Iris pigment epithelial cell (primary cell): ENCODE measurements at places on chromosomes 1 and 21.

GRCh38 chr21:41995577-41995976, 14.6 kb downstream of the ZBTB21 start:
- DNase-seq, result no peak

- DNase-seq, result no peak
Measured at GRCh38 chr1:47732489-47732888, 264.7 kb downstream of the TRABD2B start.

- DNase-seq, result no peak
Measured at GRCh38 chr1:234997896-234998741, 130.5 kb downstream of the TOMM20 start.

DNA sequence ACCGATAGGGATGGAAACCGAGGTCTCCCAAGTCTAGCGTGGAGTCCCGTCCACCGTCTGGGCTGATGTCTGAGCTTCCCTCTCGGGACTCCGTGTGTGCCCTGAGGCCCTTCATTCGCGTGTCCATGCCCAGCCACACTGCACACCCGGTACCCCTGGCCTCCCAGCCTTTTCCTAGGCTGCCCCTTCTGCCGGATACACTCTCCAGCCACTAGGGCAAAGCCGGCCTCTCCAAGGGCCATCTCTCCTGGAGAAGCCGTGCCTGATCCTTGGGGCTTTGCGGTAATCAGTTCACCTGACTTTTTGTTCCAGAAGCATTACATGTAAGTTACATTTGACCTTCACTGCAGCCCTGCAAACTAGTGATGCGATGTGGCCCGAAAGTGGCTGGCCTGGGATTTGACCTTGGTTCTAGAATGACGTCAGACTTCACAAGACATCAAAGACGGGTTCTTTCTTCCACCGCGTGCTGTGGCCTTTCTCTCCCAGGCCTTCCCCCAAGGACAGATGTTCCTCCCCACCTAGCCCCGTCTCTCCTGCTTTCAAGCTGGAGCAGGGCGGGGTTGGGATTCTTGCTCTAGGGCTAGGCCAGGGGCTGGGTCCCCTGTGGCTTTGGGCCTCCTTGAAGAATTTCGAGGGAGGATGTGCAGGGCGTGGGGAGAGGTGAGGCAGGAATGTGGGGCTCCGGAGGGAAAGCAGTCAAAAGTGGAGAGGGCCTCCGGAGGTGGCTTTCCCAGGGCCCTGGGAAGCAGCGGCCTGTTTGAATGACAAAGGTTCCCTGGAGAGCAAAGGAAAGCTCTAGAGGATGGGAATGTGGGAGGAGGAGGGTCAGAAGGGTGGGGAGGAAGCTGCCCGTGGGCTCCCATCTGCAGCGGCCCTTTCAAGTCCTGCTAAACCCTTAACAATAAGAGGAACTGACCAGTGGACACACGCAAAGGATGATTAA, 49.7 kb upstream of the SLC2A1 start:
- DNase-seq, result no peak

DNA sequence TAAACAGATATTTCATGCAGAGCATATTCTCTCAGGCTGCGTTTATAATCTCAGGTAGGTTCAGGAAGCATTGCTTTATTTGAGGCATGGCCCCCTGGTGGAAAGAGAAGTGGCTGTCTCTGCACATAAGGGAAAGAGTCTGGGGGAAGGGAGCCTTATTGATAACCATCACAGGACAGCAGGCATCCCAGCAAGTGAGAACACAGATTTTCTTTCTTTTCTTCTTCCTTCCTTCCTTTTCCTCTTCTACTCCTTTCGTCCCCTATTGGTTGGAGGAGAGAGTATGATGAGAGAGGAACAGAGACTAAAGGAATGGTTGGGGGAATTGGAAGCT, 21.9 kb downstream of the TSNAX start:
- DNase-seq, result peak; percentile 28

DNA sequence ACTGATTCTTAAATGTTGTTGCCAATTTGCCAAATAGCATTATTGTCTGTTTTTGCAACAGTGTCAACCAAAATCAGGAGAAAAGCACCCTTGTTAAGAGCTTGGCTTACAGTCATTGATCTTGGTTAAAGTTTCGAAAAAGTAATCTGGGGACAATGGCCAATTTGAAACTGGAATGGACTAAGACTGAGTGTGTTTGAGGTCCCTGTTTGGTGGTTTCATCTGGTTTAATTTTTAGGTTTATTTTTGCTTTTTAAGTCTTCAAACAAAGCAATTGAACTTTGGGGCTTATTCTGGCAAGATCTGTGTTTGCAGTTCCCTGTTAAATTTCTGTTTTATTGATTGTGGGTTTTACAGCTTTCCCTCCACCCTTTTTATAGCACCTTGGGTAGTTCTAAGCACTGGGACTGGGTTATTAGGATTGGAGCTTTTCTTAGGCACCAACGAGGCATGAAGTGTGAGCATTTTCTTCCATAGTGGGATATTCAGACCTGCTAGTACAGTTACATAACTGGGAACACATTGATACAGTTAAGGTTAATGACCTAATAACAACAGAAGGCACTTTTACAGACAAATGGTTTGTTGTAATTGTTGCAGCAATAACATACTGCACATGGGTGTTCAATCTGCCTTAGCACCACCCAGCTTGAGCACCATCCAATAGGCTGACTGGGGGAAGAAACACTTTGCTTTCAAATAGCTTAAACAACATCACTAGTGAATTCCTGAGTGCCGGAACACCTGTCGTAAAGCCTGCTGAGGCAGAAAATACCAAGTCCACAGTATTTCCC, 40.6 kb upstream of the MAP10 start:
- DNase-seq, result no peak

DNA sequence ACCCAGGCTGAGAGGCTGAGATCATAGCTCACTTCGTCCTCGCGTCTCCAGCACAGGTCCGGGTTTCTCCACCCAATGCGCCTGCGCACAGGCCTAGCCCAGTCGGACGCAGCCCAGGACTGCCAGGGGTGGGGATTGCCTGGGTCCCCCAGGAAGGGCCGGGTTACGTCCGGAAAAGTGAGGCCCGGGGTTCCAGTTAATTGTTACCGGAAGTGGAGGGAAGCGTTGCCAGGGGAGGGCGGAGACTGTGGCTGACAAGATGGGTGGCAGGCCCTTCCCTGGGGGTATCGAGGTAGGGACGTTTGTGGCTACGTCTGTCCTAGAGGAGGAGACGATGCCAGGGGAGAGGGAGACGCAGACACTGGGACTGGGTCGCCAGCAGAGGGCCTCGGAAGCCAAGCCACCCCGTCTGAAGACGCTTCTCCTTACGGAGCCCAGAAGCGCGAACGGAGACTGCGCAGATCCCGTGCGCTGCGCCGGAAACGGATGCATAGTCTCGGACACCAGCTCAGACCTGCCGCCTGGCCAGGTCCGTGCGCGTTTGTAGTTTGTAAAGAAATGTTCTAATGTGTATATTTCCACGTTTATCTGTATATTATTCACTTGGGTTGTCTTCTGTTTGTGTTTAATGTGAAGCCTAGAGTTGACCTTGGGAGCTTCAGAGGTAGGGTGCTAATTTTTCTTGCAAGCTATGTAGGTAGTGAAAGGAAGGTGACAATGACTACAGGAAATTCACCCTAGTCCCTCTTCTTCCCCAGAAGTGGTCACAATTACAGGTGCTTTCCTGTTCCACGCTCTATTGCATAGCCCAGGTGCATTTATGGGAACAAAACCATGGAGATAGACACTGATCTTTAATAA, 7.3 kb downstream of the RSRP1 start:
- DNase-seq, result peak; percentile 93

DNA sequence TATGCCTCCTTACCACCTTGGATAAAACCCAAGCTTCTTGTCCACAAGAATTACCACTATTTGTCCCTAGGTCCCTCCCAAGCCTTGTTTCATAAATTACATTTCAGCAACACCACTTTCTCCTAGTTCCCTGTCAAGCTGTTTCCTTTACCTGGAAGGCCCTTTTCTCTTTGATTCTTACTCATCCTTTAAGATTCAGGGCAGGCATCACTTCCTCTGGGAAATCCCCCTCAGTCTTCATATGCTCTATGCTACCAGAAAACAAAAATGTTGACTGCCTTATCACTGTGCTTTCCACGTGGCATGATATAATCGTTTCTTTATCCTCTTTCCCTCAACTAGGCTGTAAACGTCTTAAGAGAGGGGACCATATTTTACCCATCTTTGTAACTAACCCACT, 102.7 kb downstream of the LYST start:
- peak; percentile 24 for DNase-seq

DNA sequence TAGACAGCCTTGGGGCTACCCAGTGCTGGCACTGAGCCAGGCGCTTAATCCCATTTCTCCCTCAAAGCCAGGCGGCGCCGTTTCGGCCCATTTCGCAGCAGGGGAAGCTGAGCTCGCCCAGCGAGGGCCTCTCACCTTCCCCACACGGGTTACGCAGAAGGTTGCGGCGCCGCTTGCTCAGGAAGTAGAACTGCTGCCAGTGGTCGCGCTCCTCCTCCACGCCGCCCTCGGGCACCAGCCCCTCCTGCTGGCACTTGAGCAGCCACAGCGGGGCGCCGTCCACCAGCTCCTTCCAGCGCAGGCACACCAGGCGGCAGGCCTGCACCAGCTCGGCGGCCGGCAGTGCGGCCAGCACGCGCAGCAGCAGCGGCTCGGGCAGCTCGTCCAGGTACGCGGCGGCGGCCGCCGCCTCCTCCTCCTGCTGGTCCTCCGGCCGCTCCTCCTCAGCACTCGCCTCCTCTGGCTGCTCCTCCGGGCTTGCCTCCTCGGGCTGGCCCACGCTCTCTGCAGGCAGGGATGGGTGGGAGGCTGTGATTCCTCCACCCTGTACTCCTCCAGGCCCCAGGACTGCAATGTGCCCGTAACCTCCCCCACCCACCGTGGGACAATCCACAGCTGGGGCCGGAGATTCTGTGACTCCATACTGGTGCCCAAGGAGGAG, 3.8 kb downstream of the FBXO2 start:
- DNase-seq, result peak; percentile 64

- DNase-seq, result no peak
Measured at GRCh38 chr1:158809862-158810261, 21.3 kb upstream of the MNDA start.

DNA sequence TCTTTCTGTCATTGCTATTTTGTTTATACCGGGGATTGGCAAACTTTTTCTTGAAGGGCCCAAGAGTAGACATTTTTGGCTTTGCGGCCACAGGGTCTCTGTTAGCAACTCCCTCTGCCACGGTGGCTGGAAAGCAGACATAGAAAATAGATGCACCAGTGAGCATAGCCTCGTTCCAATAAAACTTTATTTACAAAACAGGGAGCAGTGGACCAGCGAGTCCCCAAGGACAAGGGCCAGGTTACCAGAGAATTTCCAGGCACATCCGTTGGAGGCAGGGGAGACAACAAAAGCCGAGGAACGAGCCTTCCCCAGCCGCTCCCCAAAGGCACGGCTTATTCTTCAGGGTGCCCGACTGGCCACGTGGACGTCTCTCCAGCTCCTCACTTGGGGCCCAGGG, 26.5 kb downstream of the FAAP20 start:
- DNase-seq, result no peak

- no peak for DNase-seq
Measured at GRCh38 chr21:46585191-46585953, 19.5 kb downstream of the S100B start.

DNA sequence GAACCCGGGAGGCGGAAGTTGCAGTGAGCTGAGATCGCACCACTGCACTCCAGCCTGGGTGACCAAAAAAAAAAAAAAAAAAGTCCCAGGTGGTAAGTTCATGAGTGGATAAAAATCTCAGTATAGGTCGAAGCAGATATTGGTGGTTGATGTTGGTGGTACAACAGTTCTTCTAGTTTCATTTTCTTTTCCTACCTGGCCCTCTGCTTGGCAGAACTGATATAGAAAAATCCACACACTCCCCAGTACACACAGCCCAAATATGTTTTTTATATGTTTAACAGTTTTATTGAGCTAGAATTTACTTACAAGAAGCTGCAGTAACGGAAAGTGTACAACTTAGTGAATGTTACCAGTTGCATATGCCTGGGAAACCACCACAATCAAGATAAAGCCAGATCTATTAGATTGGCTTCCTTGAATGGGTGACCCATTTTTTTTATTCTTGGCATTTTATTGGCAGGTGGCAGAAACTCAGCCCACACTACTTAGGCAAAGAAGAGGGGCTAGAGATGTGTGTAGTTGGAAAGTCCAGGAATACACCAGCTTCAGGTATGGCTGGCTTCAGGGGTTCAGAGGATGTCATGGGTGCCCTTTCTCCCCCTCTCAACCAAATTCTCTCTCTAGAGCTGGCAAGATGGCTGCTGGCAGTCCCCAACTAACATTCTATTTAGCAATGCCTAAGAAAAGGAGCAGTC, 118.3 kb upstream of the SLC25A33 start:
- DNase-seq, result no peak

DNA sequence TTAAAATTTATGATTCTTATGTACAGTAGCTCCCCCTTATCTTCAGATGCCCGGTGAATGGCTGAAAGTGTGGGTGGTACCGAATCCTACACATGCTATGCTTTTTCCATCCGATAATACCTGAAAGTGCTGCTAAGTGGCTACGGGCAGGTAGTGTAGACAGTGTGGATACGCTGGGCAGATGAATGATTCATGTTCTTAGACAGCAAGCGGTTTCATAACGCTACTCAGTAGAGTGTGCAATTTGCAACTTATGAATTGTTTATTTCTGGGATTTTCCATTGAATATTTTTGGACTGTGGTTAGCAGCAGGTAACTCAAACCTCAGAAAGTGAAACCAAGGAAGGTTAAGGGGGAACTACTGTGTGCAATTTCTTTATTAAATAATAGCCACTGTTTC, 7.5 kb downstream of the PCP4 start:
- DNase-seq, result no peak

DNA sequence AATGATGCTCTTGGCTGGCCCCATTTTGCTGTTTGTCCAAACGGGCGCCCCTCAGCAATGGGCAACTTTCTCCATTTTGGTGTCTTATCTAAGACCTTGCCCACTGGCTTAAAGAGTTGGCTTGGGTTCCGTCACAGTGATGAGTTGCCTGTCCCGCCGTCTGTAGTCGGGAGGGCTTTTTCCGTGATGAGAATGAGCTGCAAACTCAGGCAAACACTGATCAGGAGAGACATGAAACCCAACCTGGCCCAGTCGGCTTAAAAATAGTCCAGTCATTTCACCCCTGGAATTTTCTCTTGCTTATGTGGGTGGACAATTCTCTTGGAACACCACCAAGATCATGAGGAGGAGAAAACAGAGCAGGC, 79.3 kb downstream of the ST6GALNAC3 start:
- DNase-seq, result no peak

DNA sequence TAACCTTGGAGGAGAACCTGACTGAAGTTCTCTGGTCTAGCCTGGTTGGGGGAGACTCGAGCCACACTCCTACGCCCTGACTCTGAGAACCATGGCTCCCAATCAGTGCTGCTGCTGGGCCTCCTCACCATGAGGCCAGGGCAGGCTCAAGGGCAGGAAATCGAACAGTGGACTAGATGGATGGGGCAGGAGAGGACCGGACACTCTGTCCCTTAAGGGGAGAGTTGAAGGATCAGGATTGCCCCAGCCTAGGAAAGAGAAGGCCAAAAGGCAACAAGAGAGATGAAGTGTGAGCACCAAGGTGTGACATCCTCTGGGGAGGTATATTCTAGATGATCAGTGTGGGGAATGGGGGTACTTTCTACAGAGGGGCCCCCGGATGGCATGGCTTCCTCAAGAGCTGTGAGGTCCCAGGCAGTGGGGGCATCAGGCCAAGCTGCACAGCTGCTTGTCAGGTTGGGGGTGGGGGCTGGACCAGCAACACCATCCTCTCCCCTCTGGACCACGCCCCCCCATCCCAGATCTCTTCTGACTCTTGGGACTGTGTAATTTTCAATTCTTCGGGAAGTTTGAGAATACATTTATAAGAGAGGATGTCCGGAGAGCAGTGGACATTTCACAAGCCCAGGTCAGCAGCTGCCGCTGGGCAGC, 34.0 kb downstream of the MX1 start:
- no peak for DNase-seq

- peak; percentile 86 for DNase-seq
Measured at GRCh38 chr1:232473324-232473723, 156.6 kb downstream of the SIPA1L2 start.

- peak; percentile 98 for DNase-seq
Measured at GRCh38 chr21:36909901-36910561, 56.4 kb downstream of the HLCS start.
